Endothelial cell of umbilical vein (primary cell): ENCODE measurements at places on chromosomes 6 and 20. TPM values are rescaled to one million over a fixed set of nuclear protein-coding genes. Genes with fewer than 3 reads are reported as not detected.

GRCh38 chr6:111522393-111523020 is 39.5 kb upstream of the REV3L start:
- DNase-seq: no peak

DNA sequence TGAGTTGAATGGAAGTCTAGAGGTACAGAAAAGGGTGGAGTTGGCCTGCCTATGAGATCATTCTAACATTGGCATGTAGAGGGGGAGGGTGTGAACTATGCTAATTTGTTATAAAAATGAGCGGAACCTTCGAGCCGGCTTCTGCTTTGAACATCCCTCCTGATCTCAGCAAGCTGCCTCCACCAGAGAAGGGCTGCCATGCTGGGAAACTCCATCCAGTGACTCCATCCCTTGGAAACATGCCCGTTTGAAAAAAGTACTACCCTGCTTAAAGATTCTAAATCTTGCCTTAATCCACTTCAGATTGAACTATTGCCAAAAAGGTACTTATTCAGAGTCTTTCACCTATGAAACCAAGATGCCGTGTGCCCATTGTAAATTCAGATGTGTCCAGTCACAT is 43.6 kb upstream of the TMEM170B start:
- no peak for DNase-seq

DNA sequence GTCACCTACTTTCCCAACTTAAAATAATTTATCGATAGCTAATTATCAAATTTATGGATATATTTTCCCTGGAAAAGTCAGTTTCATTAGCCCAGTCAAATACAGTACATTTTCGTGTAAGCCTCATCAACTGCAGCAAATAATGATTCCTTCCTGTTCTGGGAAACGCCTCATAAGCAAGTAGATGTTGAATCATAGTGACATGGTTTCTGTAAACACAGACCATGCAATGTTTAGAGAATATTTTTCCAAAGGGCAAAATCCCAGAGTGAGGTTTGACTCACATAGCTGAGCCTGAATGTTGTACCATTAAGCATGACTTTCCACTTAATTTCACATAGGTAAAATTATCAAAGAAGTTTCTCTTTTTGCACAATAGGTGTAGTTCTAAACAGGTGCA is 16.7 kb upstream of the VNN1 start:
- no peak for DNase-seq

- peak; percentile 39 for DNase-seq
Measured at GRCh38 chr20:49603209-49603627, 35.3 kb upstream of the PTGIS start.

- peak; percentile 72 for DNase-seq
Measured at GRCh38 chr6:28474441-28475219, 31.3 kb upstream of the ZSCAN23 start.

DNA sequence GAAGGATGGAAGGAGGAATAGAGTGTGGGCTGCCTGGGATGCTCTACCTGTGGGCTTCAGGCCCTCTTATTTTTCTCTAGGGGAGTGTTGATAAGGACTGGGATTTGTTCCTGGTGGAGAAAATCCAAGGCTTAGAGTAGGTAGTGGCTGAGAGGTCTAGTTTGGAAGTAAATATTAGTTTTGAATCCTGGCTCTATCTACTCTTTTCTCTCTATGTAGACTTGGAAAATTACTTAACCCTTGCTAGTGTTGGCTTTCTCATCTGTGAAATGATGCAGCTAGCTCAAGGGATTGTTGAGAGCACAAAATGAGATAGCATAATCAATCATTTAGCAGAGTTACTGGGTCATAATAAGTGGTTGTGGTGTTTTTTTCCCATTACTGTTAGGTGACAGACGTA is 102.7 kb upstream of the MLIP start:
- DNase-seq: no peak

DNA sequence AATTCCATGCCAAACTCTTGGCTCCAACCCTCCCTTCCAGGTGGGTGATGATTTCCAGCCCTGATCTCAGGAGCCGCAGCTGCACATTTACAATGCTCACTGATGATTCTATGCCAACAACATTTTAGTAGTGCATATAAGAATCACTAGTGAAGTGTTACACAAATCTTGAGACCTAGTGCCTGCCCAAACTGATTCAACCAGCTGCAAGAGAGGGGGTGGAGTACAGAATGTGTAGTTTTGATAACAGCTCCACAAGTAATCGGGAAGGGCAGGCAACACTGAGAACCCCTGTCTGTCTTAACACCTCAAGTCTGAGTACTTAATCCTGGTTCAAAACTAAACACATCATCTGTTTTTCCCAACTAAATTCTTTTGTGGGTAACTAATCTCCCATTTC is 91.7 kb downstream of the PRDM1 start:
- DNase-seq: no peak

DNA sequence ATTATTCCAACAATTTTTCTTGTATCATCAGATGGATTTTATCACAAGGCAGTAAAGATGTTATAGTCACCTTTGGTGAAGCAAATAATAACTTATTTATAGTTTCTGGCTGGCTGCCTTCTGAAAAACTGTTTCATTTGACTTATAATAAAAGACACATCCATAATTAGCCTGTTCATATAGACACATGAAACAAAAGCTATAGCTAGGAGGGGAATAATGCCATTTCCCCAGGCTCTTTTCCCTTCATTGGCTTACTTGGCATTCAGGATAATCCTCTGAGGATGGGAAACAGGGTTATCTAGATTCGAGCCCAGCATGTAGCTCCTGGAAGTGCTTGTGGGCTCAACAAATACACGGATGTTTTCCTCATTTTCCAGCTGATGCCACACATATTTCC is 17.5 kb downstream of the MMP24 start:
- no peak for DNase-seq

DNA sequence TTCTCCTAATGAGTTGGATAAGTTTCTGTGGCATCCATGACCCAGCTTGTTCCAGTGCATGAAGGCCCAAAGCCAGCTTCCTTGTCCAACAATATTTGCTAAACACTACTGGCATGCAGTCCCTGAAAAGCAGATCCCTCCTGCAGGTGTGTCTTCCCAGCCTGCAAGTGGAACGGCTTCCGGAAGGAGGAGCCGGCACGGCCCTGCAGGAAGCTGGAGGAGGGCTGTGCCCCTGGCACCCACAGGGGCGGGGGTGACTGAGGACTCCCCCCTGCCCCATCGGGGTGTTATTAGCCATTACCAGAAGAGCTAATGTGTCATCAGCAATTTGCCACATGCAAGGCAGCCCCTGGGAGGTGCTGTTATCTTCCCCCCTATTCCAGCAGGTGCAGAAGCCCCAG is 27.4 kb downstream of the NPEPL1 start:
- no peak for DNase-seq

DNA sequence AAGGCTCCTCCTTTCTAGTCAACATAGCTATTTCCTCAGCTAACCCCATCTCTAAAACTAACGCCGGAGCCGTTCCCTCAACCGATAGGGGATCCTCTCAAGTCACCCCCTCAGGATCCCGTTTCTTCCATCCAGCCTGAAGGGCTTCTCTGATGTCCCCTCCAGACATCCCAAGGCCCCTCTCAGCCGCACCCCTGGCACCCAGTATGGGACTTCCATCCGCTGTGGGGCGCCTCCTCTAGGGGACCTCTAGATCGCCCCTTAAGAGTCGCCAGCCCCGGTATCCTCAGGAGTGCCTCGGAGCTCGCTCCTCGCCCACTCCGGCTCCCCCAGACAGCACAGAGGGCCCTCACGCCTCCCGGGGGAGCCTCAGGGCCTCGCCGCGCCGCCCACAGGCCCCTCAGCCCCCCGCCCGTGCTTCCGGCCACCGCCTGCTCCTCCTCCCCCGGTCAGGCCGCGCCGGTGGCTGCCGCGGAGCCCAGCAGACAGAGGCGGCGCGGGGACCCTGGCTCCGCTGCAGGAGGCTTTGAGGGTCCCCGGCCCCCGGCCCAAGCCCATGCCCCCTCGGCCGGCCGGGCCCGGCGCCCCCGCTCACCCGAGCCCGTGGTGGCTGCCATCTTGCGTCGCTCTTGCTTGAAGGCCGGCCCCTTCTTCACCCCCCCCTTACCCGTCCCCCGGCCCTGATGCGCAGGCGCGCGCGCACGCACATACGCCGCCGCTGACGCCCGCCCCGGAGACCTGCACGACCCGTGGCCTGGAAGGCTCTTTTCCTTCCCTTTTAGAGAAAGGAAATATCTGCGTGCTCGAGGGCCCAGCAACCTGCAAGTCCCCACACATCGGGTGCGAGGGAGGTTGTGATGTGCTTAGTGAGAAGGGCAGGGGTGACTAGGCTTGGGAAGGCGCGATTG is at the start of gene UBE2V1:
Gene UBE2V1 (minus strand): TSS at position 639 of the 908 bp plus-strand sequence. CDS start 22 bp downstream, at position 617.
- DNase-seq: peak; percentile 94

DNA sequence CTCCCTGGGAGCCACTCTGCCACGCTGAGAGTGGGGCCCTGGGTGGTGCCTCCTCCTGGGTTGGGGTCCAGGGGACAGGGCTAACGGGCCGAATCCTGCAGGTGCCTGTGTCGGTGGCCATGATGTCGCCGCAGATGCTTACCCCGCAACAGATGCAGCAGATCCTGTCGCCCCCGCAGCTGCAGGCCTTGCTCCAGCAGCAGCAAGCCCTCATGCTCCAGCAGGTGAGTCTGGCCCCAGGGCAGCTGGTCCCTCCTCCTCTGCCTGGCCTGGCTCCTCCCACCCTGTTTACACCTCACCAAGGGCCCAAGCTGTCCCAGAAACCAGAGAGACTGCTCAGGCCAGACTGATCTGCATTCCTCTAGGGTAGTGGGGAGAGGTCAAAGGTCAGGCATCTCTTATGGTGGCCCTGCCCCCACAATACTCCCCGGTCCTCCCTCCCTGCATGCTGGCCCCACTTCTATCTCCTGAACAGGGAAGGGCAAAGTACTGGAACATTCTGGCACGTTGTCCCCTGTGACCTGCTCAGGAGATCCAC is 38.6 kb downstream of the FOXP4 start:
- no peak for DNase-seq

- DNase-seq: peak; percentile 39
Measured at GRCh38 chr6:72616406-72617015, 5.4 kb upstream of the KCNQ5 start.

The ADGB gene
- total RNA-seq: not detected in 2 replicates

The TNFRSF6B gene
- total RNA-seq: 0.69 TPM in 1 of 2 replicates, not detected in the other

The C6orf141 gene
- 13.7 and 15.5 TPM in 2 replicates for total RNA-seq

The CD164 gene
- 162 and 172 TPM in 2 replicates for total RNA-seq

The SPATA2 gene
- total RNA-seq: 6.1 TPM in 2 replicates

The CALHM4 gene
- 0.72 TPM in 1 of 2 replicates, not detected in the other for total RNA-seq

The TRIM10 gene
- not detected in 2 replicates for total RNA-seq

The SLC4A11 gene
- 10.2 and 15.5 TPM in 2 replicates for total RNA-seq

The RSPO4 gene
- total RNA-seq: not detected in 2 replicates

The SDCBP2 gene
- total RNA-seq: 5.5 and 9.0 TPM in 2 replicates
